ENCODE measurements at places on chromosomes 3 and 15. TPM values are rescaled to one million over a fixed set of nuclear protein-coding genes. Genes with fewer than 3 reads are reported as not detected.

- H3K36me3 ChIP-seq, result peaks cover 2% of the 10 kb centered on the region
- H3K4me3 ChIP-seq, result peak overlapping the region; percentile 74
- peaks cover 30% of the 10 kb centered on the region for H3K4me1 ChIP-seq
These were observed 27.5 kb upstream of the DENND4A start for GRCh38 chr15:65819563-65819960.

GRCh38 chr3:149252272-149252671 is 30.6 kb upstream of the CP start:
- H3K4me3 ChIP-seq, result no peak overlapping the region
- peaks cover 46% of the 10 kb centered on the region for H3K27me3 ChIP-seq
- no peak overlapping the region for H3K27ac ChIP-seq

GABRG3 gene
- not detected for total RNA-seq

SLC2A2 gene
- total RNA-seq, result not detected

CKMT1A gene
- not detected for total RNA-seq

DNA sequence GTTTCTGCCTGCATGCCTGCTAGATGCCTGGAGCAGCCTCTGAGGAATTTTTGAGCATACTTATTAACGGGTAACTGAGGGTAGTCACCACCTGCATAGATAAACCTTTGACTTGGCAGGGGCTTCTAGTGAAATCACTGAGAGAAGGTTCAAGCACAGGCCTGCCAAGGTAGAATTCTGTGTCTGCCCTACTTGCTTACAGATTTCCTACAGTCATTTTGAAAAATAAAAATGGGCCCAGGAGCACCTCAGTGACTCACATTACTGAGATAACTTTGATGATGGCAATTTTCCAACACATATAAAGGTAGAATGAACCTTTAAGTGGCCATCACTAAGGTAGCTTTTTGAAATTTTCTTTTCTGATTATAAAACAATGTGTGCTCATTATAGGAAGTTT is 10.8 kb downstream of the CRTAP start:
- H3K36me3 ChIP-seq, result peaks cover 16% of the 10 kb centered on the region
- H3K4me1 ChIP-seq, result peaks cover 13% of the 10 kb centered on the region
- no peaks in the 10 kb centered on the region for H3K27me3 ChIP-seq
- no peak overlapping the region for H3K27ac ChIP-seq
- H3K4me3 ChIP-seq, result no peak overlapping the region

- H3K36me3 ChIP-seq, result peaks cover 2% of the 10 kb centered on the region
- peak overlapping the region; percentile 90 for H3K27ac ChIP-seq
- no peak for DNase-seq
- peak overlapping the region; percentile 68 for H3K4me3 ChIP-seq
These were observed 47.2 kb downstream of the NCK1 start for GRCh38 chr3:136909187-136909586.

CHRNB4 gene
- total RNA-seq, result not detected

IGSF11 gene
- not detected for total RNA-seq

DNA sequence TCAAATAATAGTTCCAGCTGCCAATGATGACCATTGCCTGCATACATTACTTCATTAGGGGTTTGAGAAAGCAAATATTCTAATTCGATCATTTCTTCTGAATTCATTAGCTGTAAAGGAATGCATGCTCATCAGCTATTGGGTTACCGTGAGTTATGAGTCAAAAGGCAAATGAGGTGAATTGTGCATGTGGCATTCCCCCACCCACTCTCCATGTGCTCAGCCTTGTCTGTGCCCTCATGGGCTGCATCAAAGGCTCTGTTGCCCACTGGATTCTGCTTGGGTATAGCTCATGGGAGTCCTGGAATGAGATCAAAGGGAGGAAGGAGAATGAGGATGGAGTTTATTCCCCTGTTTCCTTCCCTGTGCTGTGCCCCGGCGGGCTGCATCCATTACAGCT is 99.3 kb upstream of the CHRNA7 start:
- H3K4me1 ChIP-seq, result no peaks in the 10 kb centered on the region
- H3K36me3 ChIP-seq, result no peaks in the 10 kb centered on the region
- peaks cover 62% of the 10 kb centered on the region for H3K27me3 ChIP-seq
- no peak overlapping the region for H3K4me3 ChIP-seq
- DNase-seq, result no peak

GRCh38 chr3:133977568-133977967 is 52.2 kb downstream of the SLCO2A1 start:
- H3K4me1 ChIP-seq, result peaks cover 2% of the 10 kb centered on the region
- DNase-seq, result no peak
- H3K27ac ChIP-seq, result no peak overlapping the region
- H3K36me3 ChIP-seq, result peaks cover 3% of the 10 kb centered on the region
- peaks cover 15% of the 10 kb centered on the region for H3K27me3 ChIP-seq

GRCh38 chr3:77686560-77686959 is 646.7 kb downstream of the ROBO2 start:
- no peak for DNase-seq
- no peaks in the 10 kb centered on the region for H3K27me3 ChIP-seq
- no peaks in the 10 kb centered on the region for H3K4me1 ChIP-seq
- H3K27ac ChIP-seq, result no peak overlapping the region
- no peak overlapping the region for H3K4me3 ChIP-seq
- H3K36me3 ChIP-seq, result no peaks in the 10 kb centered on the region

DNA sequence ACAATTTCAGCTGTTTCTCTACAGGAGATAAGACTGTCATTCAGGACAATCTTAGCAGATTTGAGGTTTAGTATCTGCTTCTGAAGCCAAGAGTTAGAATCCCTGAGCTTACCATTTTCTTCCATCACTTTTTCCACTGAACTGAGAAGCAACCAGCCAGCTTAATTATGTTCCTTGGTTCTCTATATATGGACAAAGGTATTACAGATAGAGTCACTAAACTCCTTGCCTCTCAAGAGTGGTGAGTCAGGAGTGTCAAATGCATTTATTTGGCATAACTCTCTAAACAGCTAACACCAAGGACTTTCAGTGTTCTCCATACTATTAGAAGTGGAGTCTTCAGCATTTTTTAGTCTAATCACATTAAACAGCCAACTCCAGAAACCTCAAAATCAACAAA is 239.3 kb downstream of the ALCAM start:
- no peaks in the 10 kb centered on the region for H3K4me1 ChIP-seq
- H3K27ac ChIP-seq, result no peak overlapping the region
- H3K27me3 ChIP-seq, result no peaks in the 10 kb centered on the region
- no peak overlapping the region for H3K4me3 ChIP-seq

DNA sequence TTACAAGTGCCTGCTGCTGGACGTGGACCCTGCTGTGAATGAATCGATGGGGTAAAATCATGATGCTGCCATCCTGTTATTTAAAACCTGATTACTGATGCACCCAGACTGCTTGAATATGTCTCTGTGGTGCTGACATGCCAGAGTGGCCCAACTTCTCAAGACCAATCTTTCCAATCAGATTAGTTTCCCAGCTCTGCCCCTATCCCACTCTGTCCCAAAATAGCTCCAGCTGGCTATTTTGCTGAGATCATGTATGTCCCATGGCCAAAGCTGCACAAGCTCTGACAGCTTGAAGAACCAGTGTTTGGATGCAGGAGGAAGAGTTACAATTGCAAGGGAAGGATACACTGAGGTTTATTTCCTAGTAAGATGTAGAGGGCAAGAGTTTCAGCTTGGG is 153.6 kb downstream of the TMEM108 start:
- H3K36me3 ChIP-seq, result no peaks in the 10 kb centered on the region
- H3K27ac ChIP-seq, result no peak overlapping the region
- H3K27me3 ChIP-seq, result peaks cover 9% of the 10 kb centered on the region
- H3K4me1 ChIP-seq, result no peaks in the 10 kb centered on the region
- no peak for DNase-seq
- no peak overlapping the region for H3K4me3 ChIP-seq

- H3K4me1 ChIP-seq, result no peaks in the 10 kb centered on the region
- no peak overlapping the region for H3K27ac ChIP-seq
- DNase-seq, result no peak
- H3K4me3 ChIP-seq, result no peak overlapping the region
- no peaks in the 10 kb centered on the region for H3K36me3 ChIP-seq
These were observed 192.6 kb upstream of the RARB start for GRCh38 chr3:25235466-25235865.

IL12A gene
- total RNA-seq, result 1.7 TPM

- no peak overlapping the region for H3K4me3 ChIP-seq
- H3K36me3 ChIP-seq, result no peaks in the 10 kb centered on the region
- peaks cover 50% of the 10 kb centered on the region for H3K27me3 ChIP-seq
- no peak overlapping the region for H3K27ac ChIP-seq
These were observed 236.8 kb downstream of the OPA1 start for GRCh38 chr3:193829781-193830180.

DNA sequence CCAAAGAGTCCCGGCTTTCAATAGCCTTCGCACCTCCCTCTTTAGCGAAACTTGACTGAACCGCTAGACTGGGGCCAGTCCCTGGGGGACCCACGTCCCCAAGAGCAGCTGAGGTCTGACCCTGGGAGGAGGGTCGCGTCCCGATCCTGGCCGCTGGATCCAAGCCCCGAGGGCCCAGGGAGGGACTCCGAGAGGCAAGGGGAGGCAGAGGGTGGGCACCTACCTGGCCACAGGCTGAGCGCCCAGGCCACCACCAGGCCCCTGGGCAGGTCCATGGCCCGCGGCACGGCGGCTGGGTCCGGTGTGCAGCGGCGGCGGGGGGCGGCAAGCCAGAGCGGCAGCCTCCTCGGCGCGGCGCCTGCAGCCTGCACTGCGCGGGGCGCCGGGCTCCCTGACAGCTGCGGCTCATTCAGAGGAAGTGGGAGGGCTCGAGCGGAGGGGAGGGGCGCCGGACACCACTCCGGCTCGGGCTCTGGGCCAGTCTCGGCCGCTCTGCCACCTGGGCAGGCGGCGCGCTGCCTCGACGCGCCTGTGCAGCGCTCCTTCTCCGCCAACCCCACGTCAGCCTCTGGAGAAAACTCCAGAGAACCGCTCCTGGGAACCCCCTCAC is at the start of gene ITGA11:
ITGA11 (minus strand) TSS at position 372 of the 610 bp plus-strand sequence; CDS start at position 275, 97 bp downstream.
- H3K27ac ChIP-seq, result no peak within 1 kb of the TSS
- peaks cover 4% of the 10 kb centered on the region for H3K4me1 ChIP-seq
- no peak for DNase-seq
- H3K27me3 ChIP-seq, result peaks cover 71% of the 10 kb centered on the region
- H3K4me3 ChIP-seq, result peak within 1 kb of the TSS; percentile 31

GRCh38 chr3:179606534-179607085 is 2.0 kb downstream of the NDUFB5 start:
- no peak overlapping the region for H3K4me3 ChIP-seq
- peaks cover 40% of the 10 kb centered on the region for H3K4me1 ChIP-seq
- DNase-seq, result no peak
- peak overlapping the region; percentile 41 for H3K27ac ChIP-seq

DNA sequence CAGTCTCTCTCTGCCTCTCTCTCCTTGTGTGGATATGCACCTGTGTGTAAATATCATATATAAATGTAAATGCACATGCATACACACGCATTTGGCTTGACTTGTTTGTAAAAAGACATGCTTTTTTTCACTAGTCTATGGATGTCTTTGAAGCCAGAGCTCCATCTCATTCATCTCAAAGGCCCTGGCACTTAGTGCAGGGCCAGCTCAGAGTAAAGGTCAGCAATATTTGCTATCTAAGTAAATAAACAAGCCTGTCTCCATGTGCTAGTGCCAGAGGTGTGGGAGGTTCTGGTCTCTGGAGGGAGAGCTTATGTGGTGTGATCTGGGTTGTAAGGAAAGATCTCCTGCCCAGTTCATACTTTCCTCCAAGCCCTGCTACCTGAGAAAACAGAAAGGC is 5.6 kb downstream of the CLSTN2 start:
- peaks cover 4% of the 10 kb centered on the region for H3K36me3 ChIP-seq
- H3K27me3 ChIP-seq, result peaks cover 70% of the 10 kb centered on the region
- H3K4me3 ChIP-seq, result no peak overlapping the region
- H3K27ac ChIP-seq, result no peak overlapping the region

GRCh38 chr3:58234516-58234931 is 3.1 kb upstream of the ABHD6 start:
- H3K36me3 ChIP-seq, result no peaks in the 10 kb centered on the region
- H3K4me1 ChIP-seq, result peaks cover 15% of the 10 kb centered on the region
- DNase-seq, result no peak
- no peak overlapping the region for H3K4me3 ChIP-seq
- no peak overlapping the region for H3K27ac ChIP-seq
